ENCODE measurements at places on chromosomes 3 and 15.

DNA sequence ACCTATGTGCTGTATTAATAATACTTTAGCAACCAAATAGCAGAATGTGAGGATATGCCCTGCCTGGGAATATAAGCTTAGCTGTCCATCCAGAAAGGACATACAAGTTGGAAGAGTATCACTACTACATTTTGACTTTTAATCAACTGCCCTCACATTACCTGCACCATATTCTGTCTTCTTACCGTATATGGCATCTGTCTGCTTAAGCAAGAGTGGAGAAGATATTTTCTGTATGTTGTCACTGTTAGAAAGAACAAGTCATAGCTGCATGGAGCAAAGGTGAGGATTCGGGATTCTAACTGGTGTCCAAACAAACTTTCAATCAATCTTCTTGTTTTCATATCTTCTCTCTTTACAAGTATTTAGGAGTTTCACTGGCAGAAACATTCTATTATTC is 929.5 kb upstream of the ROBO1 start:
- DNase-seq = no peak

DNA sequence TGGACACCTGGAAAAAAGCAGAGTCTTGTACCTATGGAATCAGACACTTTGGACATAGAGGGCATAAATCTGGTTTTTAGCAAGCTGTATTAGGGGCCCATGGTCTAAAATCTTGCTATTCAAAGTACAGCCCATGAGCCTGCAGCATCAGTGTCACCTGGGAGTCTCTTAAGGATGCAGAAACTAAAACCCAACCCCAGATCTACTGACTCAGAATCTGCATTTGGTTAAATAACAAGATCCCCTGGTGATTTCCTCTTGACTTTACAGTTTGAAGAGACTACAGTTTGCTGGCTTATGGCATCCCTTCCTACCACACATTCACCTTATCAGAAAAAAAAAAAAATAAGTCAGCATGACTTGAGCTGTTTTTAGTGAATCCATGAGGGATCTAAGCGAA is 74.9 kb upstream of the NR2F2 start:
- DNase-seq = no peak

DNA sequence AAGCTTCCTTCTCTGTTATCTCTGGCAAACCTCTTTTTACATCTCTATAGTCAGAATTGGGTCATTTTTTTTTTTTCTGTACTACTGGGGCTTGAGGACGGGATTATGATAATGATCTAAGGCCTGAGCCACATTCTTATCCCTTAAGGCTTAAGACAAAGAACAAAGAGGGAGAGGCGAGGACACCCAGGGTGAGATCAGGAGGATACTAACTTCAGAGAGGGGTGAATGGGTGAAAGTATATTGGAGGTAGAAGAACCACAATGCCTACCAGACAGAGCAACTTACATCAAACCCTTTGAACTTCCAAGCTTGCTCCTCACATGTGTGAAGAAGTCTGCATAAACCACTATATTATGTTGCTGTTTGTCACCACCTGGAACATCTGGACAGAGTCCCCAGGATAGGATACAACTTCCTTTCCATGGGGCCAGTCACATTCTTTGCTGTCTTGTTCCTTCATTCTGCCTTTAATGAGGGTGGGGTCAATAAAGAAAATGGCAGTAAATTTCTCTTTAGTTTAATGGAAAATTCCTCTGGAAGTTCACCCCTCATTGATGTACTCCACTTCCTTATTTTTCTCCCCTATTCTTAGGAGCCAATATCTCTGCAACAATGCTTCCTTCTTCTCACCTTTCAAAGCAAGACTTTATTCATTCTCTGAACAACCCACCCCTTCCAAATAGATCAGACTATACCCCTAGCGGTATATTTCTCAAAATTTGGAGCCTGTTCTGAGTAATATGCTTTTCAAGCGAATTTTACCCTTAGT is 9.1 kb upstream of the PDCD6IP start:
- DNase-seq = no peak

- no peak for DNase-seq
These were observed 6.6 kb downstream of the CBLB start for GRCh38 chr3:105862217-105862616.

GRCh38 chr3:191238321-191238817 is 39.3 kb downstream of the OSTN start:
- DNase-seq = no peak

DNA sequence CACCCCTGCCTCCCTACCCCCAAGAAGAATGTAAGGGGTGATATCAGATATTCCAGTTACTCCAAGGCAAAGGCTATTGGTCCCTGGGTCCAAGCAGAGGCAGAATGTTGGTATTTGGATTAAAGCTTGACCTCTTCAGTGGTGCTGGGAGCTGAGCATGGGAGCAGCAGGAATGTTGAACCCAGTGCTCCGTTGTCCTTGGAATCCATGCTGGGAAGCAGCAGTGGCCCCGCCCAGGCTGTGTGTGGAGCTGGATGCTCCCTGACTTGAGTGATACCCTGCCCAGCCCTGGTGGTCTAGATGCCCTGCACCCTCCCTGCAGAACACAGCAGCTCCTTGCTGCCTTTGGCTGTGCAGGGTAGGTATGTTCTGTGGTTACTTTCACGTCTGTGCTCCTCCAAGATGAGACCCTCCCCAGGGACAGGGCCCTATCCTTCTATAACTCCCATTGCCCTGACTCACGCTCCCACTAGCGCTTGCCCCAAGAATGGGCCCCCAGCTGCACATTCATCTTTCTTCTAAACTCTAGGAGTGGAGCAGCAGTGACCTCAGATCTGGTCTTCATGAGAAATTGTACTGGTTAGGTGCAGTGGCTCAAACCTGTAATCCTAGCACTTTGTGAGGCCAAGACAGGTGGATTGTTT is 35.1 kb downstream of the UMPS start:
- no peak for DNase-seq

DNA sequence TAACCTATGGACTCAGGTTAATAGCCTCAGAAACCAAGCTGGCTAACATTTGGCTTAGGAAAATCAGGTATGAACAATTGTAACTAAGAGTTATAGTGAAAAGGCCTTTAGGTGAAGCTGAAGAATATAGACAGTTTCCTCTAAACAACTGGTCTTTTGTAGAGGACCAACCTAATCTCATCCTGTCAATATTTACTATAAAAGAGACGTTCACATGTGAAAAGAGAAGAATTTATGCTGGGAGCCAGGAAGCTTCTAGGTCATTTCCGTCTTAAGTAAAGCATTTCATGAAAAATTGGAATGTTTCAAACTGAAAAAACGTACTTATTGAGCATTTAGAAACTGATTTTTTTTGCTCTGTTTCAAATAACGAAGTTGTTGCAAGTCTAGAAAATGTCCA is 764.3 kb upstream of the GOLIM4 start:
- no peak for DNase-seq

- no peak for DNase-seq
These were observed 562.8 kb downstream of the NAALADL2 start for GRCh38 chr3:175421902-175422301.

DNA sequence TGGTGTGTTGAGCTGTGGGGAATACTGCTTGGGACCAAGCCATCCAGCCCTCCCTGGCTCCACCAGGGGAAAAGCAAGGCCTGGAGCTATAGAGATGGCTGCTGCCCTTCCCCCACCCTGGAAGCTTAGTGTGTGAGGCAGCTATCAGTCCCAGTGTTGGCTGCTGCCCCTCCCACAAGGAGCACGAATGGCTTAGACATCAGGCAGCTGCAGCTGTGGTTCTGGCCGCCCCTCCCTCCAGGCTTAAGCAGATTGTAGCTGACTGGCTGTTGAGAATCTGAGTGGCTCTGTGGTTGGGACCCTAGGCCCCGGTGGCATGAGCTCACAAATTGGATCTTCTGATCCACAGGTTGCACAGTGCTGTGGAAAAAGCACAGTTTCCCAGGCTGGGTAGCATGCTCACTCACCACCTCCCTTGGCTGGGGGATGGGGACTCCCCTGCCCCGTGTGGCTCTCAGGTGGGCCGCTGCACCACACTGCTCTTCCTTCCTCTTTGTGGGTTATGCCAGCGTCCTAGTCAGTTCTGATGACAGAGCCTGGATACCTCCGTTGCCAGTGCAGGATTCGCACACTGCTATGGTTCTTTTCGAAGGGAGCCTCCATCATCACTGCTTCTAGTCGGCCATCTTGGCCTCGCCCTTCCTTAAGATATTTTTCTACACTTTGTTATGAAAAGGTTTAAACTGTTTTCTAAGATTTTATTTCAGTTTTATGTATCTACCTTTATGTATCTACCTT is 21.2 kb upstream of the SUCNR1 start:
- DNase-seq = no peak

- no peak for DNase-seq
These were observed 28.2 kb downstream of the IDH2 start for GRCh38 chr15:90074023-90074422.

DNA sequence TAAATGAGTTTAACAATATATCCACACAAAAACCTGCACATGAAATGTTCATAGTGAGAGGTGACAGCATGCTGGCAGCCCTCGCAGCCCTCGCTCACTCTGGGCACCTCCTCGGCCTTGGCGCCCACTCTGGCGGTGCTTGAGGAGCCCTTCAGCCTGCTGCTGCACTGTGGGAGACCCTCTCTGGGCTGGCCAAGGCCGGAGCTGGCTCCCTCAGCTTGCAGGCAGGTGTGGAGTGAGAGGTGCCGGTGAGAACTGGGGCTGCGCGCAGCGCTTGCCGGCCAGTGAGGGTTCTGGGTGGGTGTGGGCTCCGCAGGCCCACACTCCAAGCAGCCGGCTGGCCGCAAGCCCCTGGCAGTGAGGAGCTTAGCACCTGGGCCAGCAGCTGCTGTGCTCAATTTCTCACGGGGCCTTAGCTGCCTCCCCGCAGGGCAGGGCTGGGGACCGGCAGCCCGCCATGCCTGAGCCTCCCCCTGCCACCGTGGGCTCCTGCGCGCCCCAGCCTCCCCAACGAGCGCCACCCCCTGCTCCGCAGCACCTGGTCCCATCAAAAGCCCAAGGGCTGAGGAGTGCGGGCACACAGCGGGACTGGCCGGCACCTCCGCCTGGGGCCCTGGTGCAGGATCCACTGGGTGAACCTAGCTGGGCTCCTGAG is 3.4 kb downstream of the CCDC13 start:
- DNase-seq = no peak

DNA sequence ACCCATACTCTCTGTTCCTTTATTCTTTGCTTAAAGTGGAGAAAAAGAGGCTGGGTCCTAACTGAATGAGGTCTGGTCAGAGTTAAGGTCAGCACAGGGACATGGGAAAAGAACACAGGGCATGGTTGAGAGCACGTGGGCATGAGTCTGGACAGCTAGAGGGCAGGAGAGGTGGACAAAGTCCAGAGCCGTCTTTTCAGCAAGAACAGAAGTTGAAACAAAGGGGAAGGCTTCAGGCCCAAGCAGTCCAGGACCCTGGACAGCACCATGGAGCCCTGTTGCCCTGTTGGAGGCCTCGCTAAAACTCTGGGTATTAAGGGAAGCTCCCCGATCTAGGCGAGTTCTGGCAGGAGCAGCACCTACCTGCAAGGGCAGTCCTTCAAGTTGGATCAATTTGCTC is 50.7 kb downstream of the XYLB start:
- DNase-seq = no peak

- no peak for DNase-seq
These were observed 75.6 kb downstream of the PDZRN3 start for GRCh38 chr3:73549051-73549600.

GRCh38 chr3:149571381-149571780 is 86.4 kb downstream of the WWTR1 start:
- no peak for DNase-seq

GRCh38 chr3:15326037-15326436 is 6.3 kb downstream of the SH3BP5 start:
- DNase-seq = no peak

DNA sequence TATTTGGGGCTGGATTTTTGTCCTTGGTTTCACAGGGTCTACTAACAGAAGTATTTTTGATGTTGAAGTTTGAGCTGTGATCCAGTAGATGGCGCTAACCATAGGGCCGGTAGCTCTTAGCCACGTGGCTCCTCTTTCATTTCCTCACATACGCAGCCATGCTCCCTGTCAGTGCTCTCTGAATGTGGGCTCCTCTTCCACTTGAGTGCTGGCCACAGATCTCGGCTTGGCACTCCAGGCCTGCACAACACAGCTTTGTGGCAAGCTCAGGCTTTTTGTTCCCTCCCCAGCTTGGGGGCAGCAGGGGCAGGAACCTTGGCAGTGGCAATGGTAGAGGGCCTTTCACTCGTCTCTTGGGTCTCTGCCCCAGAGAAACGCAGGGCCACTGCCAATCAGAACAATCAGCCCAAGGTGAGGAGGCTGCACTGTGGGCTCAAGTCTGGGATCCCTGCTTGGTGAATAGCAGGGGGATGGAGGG is 18.6 kb upstream of the DNAAF4 start:
- no peak for DNase-seq

DNA sequence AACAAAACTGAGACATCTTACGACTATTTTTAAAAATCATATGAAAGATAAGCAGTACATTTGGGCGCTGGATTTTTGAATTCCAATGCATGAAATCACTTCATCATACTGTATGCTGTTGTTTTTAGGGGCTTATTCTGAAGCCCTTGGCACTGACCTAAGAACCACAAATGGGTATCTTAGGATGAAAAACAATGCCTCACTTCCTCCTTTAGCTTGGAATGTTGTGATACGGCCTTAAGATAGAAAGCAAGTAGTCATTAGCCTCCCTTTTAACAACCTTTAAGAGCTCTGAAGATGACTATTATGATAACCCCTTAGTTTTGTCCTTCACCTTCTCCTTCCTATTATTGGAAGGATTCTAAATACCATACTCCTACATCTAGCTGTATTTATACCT is 289.8 kb downstream of the ARPP21 start:
- no peak for DNase-seq

DNA sequence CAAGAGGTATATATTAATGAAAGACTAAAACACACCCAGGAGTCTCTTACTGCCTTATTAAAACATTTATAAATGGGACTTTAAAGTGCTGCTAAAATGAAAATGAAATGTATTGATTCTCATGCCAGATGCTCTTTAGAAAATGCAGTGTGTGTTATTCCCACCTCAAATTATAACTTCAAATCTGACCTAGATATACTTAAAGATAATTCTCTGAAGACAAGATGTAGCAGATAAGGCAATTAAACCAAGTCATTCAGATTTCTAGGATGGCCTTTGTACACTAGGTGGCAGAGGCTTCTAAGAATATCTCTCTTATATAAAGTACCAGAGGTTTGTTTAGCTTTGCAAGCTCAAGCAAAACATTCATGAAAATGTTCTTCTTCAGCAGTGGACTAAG is 26.9 kb upstream of the GOLGA8B start:
- no peak for DNase-seq

DNA sequence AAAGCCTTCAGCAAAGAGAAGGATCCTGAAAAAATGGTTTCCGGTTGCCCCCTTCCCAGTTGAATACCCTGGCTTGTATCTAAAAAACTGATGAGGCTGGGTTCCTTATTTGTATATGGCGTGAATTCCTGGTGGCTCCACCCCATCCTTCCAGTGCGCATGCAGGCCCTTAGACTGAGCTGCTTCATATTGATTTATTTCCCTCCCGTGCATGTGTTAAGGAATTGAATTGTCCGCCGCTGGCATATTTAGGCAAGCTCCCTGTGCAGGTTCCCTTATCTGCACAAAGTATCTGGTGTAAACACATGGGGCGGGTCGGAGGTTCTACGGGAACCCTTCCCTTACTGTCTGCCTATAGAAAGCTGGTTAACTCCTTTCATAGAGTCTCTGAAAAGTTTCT is 362.4 kb downstream of the FEZF2 start:
- no peak for DNase-seq
